ENCODE measurements at places on chromosomes 1 and 21.
A peak's percentile ranks its signal among the peaks of the same experiment; 100 is the strongest.

DNA sequence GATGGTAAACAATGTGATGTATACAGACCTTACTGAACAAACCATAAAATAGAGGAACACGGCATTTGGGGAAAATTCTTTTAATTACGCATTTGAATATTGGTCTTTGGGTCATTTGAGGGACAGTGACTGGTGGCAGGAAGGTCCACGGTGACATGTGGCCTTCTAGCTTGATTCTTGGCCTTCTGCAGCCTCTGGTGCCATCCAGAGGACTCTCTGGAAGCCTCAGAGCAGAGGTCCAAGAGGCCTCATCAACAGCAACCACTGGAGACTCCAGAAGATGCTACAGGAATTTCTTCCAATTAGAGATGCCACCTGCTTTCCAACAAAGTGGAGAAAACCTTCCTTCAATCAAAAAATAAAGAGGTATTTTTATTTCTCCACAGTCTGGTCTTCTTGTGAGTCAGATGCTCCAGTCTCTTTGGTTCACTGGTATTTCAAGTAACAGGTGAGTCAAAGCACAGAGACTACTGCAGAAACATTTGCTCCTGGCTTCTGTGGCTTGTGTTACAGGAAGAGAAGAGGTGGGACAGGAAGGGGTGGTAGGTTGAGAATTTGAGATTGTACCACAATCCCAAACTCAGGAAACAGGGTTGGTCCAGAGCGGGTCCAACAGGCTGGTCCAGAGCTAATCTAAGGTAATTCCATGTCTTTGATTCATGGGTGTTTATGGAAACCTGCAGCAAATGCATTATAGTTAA, 2.7 kb upstream of the F5 start:
- peak; percentile 53 for ATAC-seq

- ATAC-seq: no peak
Observed at GRCh38 chr1:12460911-12461621, 156.9 kb downstream of the DHRS3 start.

DNA sequence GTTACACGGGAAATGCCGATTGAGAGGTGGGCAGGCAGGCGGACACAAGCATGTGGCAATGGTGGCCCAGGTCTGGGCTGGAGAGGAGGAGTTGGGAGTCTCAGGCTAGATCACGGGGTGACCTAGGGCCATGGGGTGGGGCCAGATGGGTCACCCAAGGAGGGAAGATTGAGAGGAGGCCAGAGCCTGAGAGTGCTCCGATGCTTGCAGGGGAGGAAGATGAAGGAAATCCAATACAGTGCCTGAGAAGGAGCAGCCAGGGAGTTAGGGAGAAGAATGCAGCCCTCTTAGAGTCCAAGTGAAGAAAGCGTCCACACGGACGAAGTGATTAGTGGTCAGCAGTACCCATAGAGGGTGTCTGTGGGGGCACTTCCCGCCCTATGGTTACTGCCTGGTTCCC, 61.4 kb upstream of the FAM3B start:
- no peak for ATAC-seq

GRCh38 chr21:38413958-38414548, 84.2 kb downstream of the ERG start:
- no peak for ATAC-seq

GRCh38 chr1:60133000-60133673, 59.6 kb upstream of the C1orf87 start:
- no peak for ATAC-seq

DNA sequence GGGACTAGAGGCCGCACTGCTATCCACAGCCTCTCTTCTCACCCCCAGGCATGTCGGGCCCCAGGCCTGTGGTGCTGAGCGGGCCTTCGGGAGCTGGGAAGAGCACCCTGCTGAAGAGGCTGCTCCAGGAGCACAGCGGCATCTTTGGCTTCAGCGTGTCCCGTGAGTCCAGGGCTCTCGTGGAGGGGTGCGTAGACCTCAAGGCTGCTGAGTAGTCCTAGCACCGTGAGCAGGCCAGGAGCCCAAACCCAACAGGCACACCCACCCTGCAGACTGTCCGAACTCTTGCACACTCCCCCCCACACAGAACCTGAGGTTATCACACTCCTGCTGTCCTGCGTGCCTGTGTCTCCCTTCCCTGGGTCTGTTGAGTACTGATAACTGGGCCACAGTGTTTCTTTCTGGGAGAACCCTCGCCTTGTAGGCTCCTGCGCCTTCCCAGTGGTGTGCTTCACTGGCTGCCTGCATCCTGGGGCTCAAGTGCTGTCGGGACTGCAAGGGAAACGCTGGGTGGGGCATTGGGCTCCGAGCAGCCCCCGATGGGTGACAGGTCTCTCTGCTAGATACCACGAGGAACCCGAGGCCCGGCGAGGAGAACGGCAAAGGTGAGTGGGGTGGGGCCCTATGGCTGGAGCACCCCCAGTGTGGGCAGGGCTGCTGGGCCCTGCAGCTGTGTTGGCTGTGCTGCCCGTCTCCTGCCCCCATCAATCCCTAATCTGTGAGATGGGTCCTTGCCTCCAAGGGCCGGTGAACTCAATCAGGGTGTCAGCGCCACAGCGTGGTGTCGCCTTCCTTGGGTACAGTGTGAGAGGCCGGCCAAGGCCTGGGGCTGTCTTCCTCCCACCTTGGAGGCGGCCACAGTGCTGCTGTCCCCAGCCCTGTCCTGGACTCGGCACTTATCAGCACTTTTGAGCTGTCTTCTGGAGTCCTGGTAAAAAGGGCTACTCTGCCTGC, 4.0 kb upstream of the GJC2 start:
- no peak for ATAC-seq

DNA sequence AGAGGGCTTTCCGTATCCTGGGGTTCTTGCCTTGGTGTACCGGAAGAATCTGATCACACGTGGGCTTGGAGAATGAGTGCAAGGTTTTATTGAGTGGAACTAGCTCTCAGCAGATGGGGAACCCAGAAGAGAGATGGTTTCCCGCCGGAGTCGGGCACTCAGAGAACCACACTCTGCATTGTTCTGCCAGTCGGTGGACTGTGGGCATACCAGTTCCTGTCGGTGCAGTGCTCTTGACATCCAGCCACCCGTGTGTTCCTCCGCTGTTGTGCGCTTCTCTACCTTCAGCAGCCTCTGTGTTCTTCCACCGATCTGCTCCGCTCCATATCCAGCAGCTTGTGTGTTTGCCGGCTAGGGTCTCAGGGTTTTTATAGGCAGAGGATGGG, 10.8 kb upstream of the PPIE start:
- ATAC-seq: no peak

DNA sequence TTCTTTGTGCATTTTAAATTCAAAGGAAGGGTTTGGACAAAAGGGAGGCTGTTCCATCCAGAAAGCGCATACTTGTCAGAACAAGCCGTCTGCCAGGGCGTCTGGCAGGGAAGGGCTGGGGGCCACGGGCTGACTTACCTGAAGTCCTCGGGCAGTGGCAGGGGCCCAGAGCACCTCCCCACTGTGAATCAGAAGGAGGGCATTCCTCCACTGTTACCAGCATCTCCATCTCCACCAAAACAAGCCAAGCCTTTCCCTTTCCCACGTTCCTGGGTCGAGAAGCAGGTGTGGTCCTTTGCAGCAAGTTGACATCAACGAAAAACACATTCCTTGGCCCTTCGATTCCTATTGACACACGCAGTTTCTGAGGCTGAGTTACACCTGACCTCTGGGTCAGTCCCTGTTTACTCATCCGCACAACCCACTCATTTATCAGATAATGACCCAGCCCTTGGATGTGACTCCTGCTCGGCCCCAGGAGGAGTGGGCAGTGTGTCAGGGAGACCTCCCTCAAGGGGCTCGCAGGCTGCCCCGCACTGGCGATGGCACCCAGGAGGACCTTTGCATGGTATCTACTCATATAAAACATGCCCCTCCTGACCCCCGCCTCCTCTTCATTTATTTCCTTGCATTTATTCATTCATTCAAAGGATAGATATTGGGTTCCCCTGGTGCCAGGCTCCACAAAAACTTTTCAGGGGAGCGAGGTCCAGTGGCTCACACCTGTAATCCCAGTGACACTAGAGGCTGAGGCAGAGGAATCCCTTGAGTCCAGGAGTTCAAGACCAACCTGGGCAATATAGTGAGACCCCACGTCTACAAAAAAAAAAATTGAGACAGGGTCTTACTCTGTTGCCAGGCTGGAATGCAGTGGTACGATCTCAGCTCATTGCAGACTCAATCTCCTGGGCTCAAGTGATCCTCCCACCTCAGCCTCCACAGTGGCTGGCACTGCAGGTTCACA, 60.2 kb downstream of the TOMM20 start:
- ATAC-seq: no peak

DNA sequence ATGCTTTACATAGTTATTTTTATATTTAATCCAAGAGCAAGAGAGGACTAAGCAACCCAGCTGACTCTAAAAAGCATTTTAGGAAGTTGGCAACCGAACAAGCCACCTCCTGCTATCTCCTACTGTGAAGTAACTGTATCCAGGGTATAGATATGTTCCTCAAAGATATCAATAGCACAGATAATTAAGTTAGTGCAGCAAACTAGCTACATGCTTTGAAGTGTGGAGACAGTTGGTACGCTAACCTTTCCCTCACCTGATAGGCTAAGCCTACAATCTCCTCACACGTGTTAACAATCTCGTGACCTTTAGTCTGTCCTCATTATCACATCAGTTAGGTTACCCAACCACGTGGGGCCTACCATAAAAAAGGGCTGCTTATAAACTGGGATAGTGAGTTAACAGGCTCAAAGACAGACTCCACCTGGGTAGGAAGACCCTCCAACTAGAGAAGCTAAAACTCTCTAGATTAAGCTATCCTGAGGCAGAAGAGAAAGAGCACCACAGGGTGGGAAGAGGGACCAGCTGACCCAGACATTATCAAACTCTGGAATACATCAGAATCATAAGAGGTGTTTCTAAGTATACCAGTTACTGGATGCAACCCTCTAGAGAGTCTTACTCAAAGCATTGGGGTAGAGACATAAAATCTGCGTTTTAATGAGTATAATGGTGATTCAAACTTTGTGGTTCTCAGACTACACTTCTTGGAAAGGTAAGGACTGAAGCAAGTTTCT, 340.1 kb upstream of the ESRRG start:
- no peak for ATAC-seq

GRCh38 chr1:116740296-116740695, 13.9 kb upstream of the CD2 start:
- no peak for ATAC-seq

- ATAC-seq: no peak
Observed at GRCh38 chr21:17370916-17371315, 141.9 kb upstream of the CXADR start.

DNA sequence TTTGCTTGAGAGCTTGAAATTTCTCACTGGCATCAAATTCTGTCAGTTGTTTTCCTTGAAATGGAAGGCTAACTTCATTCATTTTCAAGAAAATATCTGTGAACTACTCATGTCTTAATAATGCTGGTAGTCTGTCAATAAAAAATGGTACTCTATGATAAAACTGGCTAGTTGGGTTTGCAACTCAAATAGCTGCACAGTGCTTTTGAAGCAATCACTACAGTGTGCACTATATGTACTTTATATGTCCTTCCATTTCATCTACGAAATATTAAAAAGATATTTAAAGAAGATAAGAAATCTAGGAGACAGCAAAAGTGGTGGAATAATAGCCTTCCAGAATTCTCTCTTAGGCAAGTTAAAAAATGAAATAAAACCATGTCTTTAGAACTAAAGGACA, 39.9 kb upstream of the ZNHIT6 start:
- no peak for ATAC-seq

All from activated CD4-positive, CD25-positive, alpha-beta regulatory T cell treated with anti-CD3 and anti-CD28 coated beads, Interleukin-2, amount 50 U/mL, for 24 hours (primary cell).